ENCODE measurements at places on chromosomes 16 and 17. TPM values are rescaled to one million over a fixed set of nuclear protein-coding genes. Genes with fewer than 3 reads are reported as not detected.

- no peak for DNase-seq
These were observed 9.0 kb upstream of the MYCBPAP start for GRCh38 chr17:50499270-50499669.

DNA sequence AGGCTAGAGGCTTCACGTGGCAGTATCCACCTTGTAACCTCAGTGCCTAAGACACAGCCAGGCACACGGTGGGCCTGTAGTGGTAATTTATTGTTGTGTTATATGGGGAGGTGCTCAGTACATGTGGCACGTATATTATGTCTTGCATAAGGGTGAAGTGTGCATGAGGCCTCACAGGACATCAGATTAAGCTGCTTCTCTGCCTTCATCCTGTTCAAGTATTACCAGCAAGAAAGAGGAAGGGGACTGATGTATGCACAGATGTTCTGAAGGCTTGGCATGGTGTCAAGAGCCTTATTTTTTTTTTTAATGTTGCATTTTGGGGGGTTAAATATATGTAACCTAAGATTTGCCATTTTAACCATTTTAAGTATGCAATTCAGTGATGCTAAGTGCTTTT is 71.6 kb downstream of the ABCC1 start:
- no peak for DNase-seq

The SLC9A5 gene
- 15.7 TPM for total RNA-seq

GRCh38 chr17:1506649-1507267 is 9.7 kb downstream of the INPP5K start:
- no peak for DNase-seq

- no peak for DNase-seq
These were observed 408.7 kb upstream of the TNRC6C start for GRCh38 chr17:77549726-77550366.
